ENCODE measurements at places on chromosomes 1 and 21.
A peak's percentile ranks its signal among the peaks of the same experiment; 100 is the strongest.

GRCh38 chr21:46179708-46180078 is 4.6 kb downstream of the SPATC1L start:
- no peak for DNase-seq

DNA sequence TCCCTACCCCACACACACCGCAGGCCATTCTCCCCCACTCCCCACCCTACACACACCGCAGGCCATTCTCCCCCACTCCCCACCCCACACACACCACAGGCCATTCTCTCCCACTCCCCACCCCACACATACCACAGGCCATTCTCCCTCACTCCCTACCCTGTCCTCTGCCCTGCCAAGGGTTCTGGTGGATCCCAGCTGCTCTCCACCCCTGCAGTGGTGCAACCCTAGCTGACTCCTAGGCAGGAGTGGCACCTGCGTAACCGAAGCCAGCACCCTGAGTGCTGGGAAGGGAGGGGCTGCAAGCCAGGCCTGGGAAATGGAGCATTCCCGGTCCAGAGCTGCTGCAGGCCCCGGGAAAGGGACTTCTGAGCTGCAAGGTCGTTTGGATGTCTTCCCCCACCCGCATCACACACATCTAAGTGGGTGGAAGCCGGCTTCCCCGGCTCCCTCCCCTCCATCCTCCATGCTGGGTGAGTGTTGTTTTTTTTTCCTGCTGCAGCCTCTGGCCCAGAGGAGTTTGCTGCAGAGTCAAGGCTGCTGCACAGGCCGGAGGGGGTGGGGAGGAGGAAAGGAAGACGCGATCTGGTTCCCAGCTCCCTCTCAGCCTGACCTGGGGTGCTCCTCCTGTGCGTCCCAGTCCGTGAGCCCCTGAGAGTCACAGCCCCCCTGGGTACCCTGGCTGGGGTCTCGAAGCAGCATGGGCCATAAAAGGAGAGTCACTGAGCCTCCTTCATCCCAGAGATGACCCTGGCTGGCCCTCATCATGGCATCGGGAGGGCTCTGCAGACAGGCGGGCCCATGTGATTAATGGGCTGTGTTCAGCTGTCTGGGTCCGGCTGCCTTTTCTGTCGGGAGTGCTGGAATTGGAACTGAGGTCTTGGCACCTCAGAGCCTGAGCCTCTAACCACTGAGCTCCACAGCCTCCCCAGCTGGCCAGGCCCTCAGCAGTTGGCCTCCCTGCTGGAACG is 16.1 kb downstream of the H6PD start:
- no peak for DNase-seq

GRCh38 chr1:218895064-218895587 is 278.6 kb upstream of the LYPLAL1 start:
- no peak for DNase-seq

GRCh38 chr1:187491082-187491720 is 662.5 kb downstream of the PLA2G4A start:
- peak; percentile 49 for DNase-seq

Data from HS-5 (cell line).